ENCODE measurements at places on chromosomes 3 and 15. TPM values are rescaled to one million over a fixed set of nuclear protein-coding genes. Genes with fewer than 3 reads are reported as not detected.

The IP6K2 gene
- total RNA-seq = 38.7 TPM

The SAMD7 gene
- total RNA-seq = not detected

The FANCD2 gene
- 1.8 TPM for total RNA-seq

The RAD51 gene
- 2.0 TPM for total RNA-seq
